Stimulated activated CD4-positive, alpha-beta T cell treated with anti-CD3 and anti-CD28 coated beads, Interleukin-1b, Interleukin-23, amount 100 ng/mL, for 1 hour (primary cell): ENCODE measurements at places on chromosomes 13 and 19.

DNA sequence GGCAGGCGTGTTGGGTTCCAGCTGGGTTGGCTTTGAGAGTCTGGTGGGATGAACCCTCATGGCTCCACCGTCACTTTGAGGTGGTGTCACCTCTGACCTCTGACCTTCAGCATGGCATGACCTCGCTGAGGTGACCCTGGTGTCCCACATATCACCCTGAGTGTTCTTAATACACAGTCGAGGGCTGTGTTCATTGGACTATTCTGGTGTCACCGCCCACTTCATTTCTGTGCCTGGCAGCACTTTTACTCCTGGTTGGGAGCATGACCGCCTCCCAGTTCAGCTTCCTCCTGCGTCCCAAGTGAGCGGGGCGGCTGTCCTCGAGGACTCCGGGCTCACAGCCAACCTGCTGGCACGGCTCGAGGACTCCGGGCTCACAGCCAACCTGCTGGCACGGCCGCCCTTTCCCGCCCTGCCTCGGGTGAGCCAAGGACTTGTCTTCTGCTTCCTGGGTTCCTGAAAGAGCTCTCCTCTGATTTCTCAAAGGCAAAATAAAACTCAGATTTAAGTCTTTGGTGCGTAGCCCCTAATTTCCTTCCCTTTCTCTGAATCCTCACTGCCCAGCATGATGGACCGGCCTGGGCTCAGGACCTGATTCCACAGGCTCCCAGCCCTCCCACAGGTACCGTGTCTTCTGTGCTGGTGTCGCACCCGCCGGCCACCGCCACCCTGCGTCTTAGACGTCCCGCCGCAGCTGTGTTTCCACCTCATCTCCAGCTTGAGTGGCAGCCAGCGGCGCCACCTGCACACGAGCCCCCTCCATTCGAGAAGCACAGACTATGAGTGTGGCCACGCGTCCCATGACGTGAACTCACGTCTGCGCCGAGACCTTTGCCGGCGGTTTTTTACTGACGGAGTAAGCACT, 10.4 kb downstream of the ATP4B start:
- DNase-seq, result no peak

DNA sequence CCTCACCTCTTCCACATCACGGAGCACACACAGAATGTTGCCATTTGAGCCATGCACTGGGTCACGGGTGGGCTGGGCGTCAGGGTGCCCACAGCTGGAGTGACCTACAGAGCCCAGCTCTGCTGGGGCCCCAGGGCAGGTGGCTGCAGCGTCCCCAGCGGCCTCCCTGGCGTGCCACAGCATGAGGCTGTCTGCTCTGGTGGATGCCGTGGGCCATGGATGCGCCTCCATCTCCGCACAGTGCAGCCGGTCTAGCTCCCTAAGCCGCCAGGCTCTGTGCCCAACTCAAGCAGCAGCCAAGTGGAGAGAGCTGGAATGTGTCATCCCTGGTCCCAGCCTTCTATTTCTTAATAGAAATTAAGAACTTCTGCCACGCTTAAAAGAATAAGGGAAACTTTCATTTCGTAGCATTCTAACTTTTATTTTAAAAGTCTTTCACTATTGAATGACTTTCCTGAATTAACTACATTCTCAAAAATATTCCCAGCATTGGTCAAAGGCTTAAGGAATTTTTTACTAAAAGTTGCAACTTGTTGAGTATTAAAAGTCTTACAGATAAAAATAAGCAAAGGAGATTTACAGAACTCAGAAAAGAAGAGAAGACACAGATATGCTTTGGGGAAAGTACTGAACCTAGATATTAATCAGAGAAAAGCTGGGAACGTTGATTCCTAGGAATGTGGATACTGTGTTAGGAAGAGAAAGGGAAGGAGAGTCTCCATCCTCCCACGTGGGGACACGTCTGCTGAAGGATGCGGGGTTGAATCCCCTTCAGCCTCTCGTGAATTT, 59.3 kb downstream of the ATP11A start:
- no peak for DNase-seq

DNA sequence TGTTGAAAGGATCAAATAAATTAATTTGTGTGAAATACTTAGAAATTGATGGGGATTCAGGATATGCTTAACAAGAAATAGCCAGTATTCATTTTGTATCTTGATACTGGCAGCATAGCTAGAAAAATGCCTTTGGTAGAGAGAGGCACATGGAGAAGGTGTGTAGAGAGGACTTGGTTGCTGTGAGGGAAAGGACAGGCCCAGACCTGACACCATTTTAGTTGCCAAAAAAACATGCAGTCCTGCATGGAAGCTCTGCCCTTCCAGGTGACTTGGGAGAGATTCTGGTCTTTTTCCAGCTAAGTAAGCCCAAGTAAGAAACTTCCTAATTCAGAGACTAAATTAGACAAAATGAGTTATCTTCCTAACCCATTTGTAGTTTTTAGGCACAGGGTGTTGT, 335.0 kb downstream of the RFC3 start:
- DNase-seq, result no peak

DNA sequence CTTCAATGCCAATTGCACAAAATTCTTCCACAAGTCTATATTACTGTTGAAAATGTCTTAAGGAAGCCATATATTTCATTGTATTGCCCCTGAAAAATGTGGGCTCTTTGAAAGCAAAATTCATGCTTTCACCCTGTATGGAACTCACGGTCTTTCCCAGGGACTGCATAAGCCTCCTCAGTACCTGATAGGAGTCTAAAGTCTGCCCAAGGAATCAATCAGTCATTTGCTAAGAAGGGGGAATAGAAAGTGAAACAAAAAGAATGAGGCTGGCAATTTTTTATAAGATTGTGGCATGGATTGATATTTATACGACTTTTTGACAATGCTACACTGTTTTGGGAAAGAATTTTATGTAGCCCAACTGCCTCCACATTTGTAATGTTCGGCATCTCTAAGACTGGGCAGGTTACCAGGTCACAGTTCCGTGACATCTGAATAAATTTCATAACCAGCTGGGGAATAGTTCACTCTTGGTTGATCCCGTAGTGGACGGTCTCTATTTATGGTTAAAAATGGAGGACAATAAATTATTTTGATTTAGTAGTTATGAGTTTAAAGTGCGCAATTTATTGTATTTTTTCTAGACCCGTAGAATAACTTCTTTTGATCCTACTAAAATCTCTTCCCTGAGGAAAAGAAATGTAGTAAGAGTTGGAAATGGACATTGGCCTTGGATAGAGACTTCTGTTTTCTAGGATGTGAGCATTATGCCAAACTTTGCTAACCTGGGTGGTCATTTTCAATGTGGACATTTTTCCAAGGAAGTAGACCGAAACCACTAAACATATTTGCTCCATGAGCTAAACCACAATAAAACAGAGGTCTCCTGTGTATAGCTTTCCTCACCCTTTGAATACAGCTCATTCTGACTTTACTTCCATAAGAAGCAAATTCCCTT, 1585.4 kb downstream of the EFNB2 start:
- DNase-seq, result no peak

DNA sequence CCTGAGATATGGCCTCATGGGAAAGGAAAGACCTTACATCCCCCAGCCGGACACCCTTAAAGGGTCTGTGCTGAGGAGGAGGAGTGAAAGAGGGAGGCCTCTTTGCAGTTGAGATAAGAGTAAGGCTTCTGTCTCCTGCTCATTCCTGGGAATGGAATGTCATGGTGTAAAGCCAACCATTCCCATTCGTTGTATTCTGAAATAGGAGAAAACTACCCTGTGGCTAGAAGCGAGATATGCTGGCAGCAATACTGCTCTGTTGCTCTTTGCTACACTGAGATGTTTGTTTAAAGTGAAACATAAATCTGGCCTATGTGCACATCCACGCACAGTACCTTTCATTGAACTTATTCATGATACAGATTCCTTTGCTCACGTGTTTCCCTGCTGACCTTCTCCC, 783 bp upstream of the ZNF587B start:
- no peak for DNase-seq
